Mesothelial cell of epicardium (in vitro differentiated cells): ENCODE measurements at places on chromosomes 1 and 21.

GRCh38 chr1:117836069-117836468 lies 93.4 kb downstream of the GDAP2 start:
- no peak for DNase-seq

- DNase-seq = no peak
Observed at GRCh38 chr1:192811594-192812239, 2.9 kb downstream of the RGS2 start.

DNA sequence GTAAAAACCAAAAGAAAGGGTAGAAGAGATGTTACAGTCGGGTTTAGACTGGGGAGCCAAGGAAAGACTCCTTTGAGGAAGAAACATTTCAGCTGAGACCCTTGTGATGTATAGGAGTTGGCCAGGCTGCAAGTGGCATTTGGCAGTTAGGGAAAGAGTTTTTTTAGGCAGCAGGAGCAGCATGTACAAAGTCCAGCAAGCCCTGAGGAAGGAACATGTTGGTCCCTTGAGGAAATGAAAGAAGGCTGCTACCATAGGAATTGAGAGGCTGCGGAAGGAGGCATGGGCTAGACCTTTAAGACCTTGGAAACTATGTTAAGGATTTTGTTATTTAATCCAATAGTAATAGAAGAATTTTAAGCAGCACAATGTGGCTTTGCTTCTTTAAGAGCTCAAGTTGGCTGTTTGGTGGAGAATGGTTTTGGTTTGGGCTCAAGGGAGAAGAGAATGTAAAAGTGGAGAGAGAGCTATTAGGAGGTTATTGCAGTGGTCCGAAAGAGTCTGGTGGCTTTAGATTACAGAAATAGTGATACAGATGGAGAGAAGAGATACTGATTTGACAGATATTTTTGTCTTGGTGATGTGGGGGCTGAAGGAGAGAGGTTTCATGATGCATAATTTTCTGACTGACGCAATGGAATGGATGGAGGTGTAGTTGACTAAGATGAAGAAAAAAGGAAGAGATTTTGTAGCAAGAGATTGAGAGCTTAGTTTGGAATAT lies 26.6 kb downstream of the SMAP2 start:
- DNase-seq = no peak

DNA sequence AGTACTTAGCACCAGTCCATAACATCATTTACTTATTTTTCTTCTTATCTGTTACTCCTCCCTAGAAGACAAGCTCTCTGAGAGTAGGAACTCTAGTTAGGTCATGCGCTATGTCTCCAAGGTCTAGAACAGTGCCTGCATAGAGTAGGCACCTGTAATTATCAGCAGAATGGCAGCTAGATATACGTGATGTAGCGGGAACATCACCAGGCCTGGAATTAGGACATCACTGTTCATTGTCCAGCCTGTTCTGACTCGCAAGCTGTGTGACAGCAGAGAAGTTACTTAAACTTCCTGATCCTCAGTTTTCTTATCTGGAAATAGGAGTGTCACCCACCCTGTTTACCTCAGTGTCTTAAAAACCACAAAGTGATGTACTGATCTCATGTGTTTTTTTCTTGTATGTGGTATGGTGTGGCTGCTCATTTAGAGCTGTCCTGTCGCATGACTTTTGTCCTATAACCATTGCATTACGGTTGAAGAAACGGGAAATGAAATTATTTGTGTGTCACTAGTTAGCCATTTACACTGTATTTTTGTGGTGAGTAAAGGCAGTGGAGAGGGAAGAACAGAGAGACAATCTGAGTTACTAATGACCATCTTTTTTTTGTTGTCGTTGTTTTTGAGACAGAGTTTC lies 37.1 kb upstream of the EXO1 start:
- no peak for DNase-seq

- no peak for DNase-seq
Observed at GRCh38 chr1:201636510-201636971, 97.6 kb downstream of the NAV1 start.

DNA sequence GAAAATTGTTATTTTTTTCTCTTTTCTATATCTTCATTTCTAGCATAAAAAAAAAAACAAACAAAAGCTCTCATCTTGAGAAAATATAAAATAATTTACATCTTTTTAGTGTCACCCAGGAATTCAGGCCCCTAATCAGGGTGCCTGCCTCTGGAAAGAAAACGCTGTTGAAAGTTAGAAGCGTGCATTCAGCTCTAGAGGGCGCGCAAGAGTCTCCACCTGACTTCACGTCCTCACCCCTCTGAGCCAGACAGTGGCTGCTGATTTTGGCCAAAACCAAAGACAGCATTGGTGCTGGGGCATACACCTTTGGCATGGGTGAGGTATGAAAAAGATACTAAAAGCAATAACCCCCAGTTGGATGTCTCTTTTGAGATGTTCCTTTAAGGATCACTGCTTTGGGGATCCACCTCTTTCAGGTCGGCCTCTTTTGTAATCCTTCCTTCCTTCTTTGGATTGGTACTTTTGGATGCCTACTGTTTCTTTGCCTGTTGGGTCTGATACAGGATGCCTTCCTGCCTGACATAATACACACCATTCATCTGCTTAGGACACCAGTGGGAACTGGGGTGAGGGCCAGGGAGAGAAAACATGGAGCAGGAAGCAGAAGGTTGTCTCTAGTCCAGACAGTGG lies 77.6 kb upstream of the CHRM3 start:
- peak; percentile 50 for DNase-seq

- no peak for DNase-seq
Observed at GRCh38 chr1:112247036-112247597, 148.9 kb upstream of the CTTNBP2NL start.

DNA sequence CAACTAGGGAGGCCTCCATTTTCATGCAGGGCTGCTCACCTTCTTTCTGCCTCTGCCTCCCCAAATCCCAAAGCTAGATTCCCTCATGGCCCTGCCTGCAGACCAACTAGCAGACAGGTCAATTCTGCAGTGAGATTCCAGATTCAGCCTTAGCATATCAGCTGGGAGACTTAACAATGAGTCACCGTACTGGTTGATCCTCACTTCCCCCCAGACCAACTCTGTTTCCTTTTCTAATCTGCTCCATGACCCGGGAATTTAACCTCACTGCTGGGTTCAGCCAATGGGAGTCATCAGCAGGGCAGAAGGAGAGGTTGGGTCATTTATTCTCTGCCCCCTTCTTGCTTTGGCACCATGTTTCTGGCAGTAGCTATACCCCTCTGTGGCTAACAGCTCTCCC lies 140.6 kb upstream of the GRIK3 start:
- no peak for DNase-seq

GRCh38 chr1:96376846-96377245 lies 344.7 kb upstream of the PTBP2 start:
- DNase-seq = no peak

DNA sequence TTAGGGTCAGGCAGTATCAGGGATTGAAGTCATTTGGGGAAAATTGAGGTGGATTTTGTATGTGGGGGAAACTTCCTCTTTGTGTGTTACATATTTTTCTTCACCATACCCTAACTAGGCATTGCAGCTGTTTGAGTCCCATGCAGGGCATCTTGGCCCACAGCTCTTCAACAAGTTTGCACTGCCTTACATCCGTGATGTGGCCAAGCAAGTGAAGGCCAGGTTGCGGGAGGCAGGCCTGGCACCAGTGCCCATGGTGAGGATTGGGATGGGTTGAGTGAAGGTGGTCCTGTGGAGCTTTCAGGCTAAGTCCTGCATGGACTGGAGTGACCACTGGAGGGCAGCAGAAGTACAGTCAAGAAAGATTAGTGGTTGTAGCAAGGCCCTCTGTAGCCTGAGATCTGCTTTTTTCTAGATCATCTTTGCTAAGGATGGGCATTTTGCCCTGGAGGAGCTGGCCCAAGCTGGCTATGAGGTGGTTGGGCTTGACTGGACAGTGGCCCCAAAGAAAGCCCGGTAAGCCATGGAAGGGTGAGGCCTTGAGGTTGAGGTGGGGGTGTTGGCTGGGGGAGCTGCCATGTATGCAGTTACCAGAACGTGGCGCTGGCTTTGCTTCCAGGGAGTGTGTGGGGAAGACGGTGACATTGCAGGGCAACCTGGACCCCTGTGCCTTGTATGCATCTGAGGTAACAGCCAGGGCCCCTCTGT lies 2.4 kb downstream of the UROD start:
- DNase-seq = peak; percentile 56

DNA sequence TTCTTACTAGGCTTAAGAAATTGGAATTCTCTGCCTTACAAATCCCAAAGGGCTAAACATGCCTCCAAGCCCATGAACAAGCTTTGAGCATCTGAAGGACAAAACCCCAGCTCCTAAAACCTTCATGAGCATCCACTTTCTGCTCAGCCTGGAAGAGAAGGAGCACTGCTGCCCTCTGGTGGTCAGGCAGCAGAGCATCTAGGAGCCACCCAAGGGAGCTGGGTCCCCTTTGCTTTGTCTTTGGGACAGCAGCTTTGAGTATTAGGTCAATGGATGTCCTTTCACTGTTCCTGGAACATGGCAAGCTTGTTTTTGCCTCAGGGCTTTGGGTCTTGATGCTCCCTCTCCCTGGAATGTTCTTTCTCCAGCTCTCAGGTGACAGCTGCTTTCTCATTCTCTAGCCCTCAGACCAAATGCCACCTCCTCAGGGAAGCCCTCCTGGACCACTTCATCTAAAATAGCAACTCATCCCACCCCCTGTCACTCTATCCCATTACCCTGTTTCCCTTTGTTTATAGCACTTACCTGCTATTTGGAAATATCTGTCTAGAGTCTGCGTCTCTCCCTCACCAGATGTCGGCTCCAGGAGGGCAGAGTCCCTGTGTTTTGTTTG lies 25.7 kb downstream of the RAB7B start:
- peak; percentile 70 for DNase-seq

GRCh38 chr1:58524353-58524945 lies 22.1 kb downstream of the OMA1 start:
- no peak for DNase-seq

DNA sequence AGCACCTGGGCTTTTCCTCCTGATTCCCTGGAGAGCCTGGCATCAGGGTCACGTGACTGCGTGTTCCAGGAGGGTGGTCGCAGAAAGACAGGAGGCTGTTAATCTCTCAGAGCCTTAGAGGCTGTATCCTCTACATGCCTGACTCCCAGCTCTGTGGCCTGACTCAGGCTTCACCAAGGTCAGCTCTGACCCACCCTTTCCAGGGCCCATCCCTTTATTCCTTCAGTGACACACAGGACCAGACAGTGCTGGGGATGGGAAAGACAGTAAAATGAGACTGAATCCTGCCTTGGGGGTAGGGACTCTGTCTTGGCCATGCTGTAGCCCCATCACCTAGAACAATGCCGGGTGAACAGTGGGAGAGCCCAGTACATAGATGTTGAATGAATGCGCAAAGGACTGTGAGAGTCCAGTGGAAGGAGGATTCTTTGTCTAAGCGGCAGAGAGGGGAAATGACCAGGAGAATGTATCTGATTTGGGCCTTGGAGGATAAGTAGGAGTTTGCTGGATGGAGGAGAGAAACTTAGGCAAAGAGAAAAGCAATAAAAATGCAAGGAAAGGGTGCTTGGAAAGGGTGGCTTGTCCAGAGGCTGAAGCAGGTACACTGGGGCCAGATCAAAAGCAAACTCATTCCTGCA lies 33.0 kb downstream of the EPHX1 start:
- DNase-seq = no peak

- no peak for DNase-seq
Observed at GRCh38 chr1:228937851-228938536, 202.7 kb downstream of the RHOU start.

GRCh38 chr1:205061227-205061626 lies 18.2 kb downstream of the CNTN2 start:
- no peak for DNase-seq

DNA sequence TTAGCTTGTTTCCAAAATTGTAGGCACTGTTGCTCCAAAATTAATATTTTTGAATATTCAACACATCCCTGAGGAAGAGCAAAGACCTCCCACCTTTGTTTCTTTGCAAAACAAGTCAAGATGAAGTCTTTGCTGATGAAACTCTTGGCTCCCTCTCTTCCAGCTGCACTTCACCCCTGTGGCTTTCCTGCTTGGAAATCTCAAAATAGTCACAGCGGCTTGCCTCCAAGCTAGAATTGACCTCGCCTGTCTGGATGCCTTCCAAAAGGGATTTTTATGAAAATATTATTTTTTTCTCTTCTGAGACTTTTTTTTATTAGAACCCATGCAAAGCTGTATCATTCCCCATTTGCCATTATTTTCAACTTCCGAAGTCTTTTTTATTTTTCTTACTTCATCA lies 71.1 kb upstream of the MROH9 start:
- DNase-seq = no peak

GRCh38 chr1:147515045-147515869 lies 26.0 kb upstream of the BCL9 start:
- DNase-seq = no peak

DNA sequence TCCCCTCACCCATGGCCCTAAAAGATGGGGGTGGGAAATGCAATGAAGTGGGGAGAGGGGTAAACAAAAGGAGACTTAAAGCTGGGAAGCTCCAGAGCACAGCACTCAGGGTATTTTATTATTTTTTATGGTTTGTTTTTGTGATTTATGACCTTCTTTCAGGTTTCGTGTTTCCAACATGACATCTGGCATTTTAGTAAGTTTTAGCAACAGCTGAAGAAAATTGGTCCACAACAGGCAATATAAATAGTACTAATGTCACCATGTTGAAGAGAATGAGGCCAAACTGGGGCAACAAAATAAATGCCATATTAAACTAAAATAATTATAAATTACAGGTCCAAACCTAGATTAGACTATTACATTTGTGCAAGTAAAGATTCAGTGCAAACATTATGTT lies 56.3 kb downstream of the TBX15 start:
- no peak for DNase-seq

DNA sequence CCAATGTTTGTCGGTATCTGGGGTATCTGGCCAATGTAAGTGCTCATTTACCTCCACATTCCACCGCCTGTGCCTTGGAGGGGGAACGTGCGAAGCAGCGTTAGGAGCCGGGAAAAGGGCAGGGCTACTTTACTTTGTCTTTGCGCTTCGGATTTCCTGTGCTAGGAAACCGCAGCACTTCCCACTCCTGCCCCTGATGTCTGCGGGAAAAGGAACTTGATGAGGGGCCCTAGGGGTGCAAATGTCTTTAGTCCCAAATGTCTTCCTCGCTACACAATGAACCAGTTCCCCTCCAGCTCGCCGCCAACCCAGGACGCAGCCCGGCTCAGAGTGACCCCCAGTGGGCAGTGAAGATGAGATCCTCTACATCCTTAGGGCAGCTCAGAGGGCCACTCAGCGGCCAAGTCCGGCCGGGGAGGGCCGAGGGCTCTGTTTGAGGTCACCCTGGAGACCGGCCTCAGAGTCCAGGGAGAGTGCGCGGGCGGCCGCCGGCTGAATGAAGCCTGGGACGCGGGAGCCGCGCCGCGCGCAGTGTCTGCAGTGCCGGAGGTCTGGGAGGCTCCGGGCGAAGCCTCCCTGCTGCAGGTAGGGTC lies at the start of gene DYNLT5:
Gene DYNLT5, plus strand, starts transcription at position 460 of the 593 bp plus-strand sequence. CDS start 2,200 bp downstream, outside the sequence.
- DNase-seq = peak; percentile 46

GRCh38 chr1:1770102-1770501 lies 8.2 kb downstream of the NADK start:
- DNase-seq = no peak

DNA sequence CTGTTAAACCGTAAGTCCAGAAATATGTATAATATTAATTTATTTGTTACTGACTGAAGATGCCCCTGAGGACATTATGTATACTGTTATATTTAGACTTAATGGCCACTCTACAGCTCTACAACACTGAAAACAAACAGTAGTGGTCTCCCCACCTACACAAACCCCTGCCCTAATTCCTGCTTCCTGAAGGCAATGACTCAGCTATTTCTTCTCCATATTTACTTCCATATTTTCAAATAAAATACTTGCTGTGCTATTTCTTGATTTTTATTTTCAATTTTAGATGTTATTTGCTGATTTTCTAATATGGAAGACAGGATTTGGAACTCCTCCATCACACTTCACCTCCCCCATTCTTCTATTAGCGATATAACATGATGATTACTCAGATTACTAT lies 97.6 kb downstream of the PCNX2 start:
- DNase-seq = no peak
